ENCODE measurements at places on chromosomes 11 and 22.
A peak's percentile ranks its signal among the peaks of the same experiment; 100 is the strongest.

GRCh38 chr11:111777094-111778046 lies 11.2 kb upstream of the PPP2R1B start:
- DNase-seq, result no peak

- no peak for DNase-seq
These were observed 977.9 kb upstream of the CCDC90B start for GRCh38 chr11:84264066-84264465.

DNA sequence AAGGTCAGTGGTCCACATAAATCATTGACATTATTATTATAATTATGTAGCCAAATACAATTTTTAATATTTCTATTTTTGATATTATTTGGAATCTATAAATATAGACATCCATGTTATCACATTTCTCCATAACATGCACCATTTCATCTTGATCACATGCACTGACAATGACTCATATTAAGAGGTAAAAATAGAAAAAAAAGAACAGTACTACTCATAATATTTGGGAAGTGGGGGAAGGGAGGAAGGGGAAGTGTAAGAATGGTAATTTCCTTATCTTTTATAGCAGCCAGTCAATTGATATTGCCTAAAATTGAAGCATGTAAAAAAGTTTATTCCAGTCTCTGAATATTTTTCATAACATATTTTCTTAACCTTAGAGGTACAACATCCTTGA lies 72.3 kb downstream of the ADM start:
- DNase-seq, result no peak

GRCh38 chr11:66076561-66076960 lies 6.5 kb downstream of the PACS1 start:
- DNase-seq, result no peak

DNA sequence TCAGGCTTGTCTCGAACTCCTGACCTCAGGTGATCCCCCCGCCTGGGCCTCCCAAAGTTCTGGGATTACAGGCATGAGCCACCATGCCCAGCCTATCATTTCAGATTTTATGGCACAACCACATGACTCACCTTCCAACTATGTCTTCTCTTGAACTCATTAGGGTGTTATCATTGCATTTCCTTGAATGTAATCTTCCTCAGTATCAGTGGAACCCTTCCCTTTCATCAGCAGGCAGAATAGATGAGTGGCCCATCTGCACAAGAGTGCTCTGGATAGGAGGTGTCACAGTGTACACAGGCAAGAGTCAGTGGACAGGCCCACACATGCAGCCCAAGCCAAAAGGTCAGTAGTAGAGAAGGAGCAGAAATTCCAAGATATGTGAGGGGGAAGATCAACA lies 29.1 kb upstream of the AQP11 start:
- DNase-seq, result no peak

DNA sequence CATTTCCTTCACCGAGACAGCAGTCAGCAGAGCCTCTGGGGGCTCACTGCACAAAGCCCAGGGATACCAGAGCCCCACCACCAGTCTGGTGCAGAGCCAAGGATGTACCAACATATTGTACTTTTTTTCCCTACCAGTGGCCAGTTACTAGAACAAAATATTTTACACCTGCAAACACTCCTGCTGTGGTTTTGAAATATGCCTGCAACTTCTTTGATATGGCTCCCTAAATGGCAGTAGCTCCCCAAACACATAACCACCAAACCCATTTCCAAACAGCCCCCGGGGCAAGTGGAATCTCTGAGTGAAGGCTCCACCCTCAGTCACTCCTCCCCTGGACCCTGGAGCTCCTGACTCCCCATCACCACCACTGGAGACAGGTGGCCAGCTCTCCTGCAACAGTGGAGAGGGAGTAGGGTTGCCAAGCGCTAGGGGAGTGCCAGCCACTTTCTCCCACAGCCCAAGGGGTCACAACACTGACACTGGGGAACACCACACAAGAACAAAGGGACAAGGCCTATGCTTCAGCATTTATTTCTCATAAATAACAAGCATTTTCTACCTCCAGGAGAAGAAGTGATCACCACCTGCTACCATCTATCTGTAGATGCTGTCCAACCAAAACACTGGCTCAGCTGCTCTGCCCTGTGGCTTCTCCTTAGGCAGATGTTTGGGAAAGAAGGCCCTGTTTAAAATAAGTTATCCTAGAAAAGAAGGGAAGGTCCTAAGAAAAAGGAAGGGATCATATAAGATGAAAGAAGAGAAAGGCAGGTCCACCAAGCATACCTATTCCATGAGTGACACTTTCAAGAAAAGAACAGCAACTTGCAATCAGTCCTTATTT lies 15.1 kb downstream of the DGCR2 start:
- no peak for DNase-seq

GRCh38 chr11:28529046-28529445 lies 420.9 kb downstream of the METTL15 start:
- DNase-seq, result no peak

GRCh38 chr11:28232649-28233048 lies 124.5 kb downstream of the METTL15 start:
- no peak for DNase-seq

- DNase-seq, result no peak
These were observed 1.7 kb upstream of the GAB2 start for GRCh38 chr11:78419327-78419726.

- no peak for DNase-seq
These were observed 450.0 kb downstream of the MIAT start for GRCh38 chr22:27107386-27107785.

DNA sequence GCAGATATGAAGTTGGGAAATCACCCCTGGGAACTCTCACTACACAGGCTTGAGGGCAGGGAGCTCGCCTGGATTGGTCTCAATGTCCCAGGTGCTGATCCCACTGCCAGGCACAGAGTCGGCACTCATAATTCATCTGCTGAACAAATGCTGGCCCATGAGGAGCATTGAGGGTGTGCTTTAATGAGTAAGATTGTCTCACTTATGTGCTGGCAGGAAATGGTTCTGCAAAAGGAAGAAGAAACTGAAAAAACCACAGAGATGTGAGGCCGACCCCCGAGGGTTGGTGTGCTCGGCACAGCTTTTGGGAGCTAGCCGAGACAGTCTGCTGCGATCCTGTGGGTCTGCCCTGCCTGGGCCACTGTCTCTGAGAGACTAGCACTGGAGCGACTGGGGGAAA lies 9.4 kb downstream of the PLAAT2 start:
- no peak for DNase-seq

DNA sequence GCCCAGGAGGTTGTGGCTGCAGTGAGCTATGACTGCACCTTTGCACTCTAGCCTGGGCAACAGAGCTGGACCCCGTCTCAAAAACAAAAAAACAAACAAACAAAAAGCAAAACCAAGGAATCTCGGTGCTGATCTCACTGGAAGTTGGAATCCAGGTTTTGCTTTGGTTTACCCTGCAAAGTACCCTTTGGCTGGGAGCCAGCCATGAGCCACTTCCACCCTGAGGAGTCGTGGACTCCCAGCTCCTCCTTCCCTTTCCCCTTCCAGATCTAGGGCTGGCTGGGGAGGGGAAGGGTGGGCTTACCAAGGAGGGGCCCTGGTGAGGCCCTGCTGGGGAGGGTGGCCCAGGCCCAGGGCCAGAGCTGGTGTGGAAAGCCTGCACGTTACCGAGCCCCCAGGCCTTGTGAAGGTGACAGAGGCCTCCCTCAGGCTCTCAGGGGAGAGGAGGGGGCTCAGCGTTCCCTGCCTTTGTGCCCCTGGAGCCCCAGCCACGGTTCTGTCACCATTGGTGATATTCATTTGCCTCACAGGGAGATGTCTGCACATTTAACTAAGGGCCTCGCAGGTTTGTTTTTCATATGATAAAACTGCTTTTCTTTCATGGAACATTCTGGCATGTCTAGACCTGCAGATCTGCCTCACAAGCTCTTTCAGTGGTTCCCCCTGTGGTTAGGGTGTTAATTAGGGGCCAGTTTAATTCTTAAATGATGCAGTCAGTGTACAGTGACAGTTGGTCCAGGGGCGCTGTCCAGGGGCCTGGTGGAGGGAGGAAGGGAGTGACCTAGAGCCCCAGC lies 29.0 kb downstream of the FBLN1 start:
- no peak for DNase-seq

DNA sequence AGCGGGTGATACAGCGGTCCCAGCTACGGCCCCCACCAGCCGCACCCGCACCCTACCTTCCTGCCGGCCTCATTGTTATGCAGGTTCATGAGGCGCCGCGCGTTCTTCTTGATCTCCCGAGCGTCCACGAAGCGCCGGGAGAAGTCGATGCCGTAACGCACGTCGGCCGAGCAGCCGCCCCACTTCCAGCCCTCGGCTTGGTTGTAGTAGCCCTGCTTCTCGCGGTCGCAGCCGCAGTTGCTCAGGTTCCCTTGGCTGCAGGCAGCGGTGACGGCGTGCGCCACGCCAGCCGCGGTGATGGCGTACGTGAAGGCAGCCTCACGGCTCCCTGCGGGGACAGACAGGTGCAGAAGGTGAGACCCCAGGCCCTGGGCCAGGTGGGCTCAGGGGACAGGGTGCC lies 45.9 kb downstream of the WNT7B start:
- DNase-seq, result no peak

- no peak for DNase-seq
These were observed 77.1 kb upstream of the IGLL5 start for GRCh38 chr22:22810471-22810870.

GRCh38 chr11:130477586-130478203 lies 29.2 kb downstream of the ADAMTS15 start:
- no peak for DNase-seq

GRCh38 chr11:72331761-72332160 lies 87.8 kb upstream of the PHOX2A start:
- no peak for DNase-seq

- no peak for DNase-seq
These were observed 111.0 kb downstream of the RAB38 start for GRCh38 chr11:88064097-88064705.

DNA sequence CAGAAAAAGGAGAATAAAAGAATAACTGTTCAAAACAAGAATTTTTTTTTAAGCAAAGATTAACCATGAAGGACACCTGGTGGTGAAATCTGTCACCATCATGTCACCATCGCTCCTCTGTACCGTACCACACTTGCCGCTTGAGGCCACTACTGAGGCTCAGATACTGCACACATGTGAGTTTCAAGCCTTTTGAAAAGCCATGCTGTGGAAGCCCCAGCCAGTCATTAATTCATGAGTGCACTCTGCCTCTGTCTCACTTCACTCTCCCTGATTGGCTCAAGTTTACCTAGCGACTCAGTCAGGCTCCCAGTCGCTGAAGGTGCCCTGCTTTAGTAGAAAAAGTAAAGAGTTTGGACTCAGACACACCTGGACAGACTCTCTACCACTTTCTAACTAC lies 6.6 kb upstream of the MS4A12 start:
- no peak for DNase-seq

DNA sequence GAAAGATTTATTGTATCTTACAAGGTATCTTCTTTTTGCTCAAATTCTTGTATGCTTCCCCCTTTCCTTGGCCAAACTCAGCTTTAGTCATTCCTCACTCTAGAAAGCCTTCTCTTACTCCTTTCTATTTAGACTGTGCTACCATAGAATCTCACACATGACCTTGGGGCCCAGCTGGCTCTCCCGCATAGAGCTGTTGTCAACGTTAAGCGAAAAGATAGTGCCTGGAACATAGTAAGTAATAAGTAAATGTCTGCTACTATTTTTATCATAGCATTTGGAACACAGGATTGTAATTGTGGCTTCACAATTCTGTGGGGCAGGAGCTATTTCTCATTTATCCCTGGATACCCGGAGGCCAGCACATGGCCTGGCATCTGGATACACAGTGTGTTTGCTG lies 38.9 kb upstream of the OR4B1 start:
- no peak for DNase-seq

GRCh38 chr22:47015589-47016178 lies 253.2 kb downstream of the TBC1D22A start:
- DNase-seq, result no peak

- DNase-seq, result peak; percentile 50
These were observed 11.0 kb downstream of the CRELD2 start for GRCh38 chr22:49929211-49929979.

GRCh38 chr11:27649800-27650199 lies 50.5 kb downstream of the BDNF start:
- DNase-seq, result no peak

GRCh38 chr22:28268850-28269249 lies 349.8 kb upstream of the PITPNB start:
- DNase-seq, result no peak

GRCh38 chr11:95485115-95485900 lies 254.3 kb upstream of the SESN3 start:
- DNase-seq, result no peak

GRCh38 chr11:119484741-119485605 lies 62.0 kb upstream of the THY1 start:
- no peak for DNase-seq

DNA sequence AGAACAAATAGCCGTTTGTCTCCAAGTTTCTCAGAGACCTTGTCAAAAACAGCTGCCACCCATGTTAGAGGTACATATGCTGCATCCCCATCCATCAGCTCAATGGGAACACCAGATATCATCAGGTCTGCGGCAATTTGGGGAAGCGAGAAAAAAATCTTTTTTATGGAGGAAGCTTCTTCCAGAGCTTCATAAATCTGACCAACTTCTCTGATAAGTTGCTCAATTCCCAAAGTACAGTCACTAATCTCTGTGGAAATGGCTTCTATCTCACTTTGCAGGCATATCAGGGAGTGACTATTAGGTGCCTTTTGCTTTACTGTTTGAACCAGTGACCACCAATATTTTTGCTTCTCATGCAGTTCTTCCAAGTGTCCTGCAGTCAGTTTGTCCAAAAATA lies 34.3 kb upstream of the MRPL17 start:
- DNase-seq, result no peak

- DNase-seq, result no peak
These were observed 138.9 kb downstream of the LUZP2 start for GRCh38 chr11:24635588-24636290.

DNA sequence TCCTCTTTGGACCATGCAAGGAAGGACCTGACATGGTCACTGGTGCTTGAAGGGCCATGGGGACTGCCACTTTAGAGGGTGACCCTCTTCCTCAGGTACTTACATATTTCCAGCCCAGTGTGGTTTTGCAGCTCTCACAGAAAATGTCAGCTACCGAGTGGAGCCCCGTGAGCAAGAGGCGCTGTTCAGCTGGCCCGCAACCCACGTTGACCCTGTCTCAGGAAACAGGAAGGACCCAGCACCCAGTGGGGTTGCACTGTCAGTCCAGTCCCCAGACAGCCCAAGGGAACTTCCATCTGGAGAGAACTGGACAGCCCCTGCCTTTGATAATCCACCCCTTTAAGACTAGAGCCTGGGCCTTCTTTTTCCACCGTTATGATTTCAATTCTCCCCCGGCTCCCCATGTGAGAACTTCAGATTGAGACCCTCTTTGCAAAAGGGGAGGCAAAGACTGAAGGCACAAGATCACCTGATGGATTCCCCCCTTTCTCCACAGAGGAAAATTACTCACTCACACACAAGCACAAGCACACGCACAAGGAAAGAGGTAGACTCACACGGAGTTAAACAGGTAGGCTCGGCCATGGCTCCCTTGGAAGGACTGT lies 3.4 kb downstream of the YPEL4 start:
- DNase-seq, result no peak

Data from stimulated activated CD8-positive, alpha-beta memory T cell treated with anti-CD3 and anti-CD28 coated beads, Interleukin-4, amount 100 ng/mL, for 1 hour (primary cell).